Mesothelial cell of epicardium (in vitro differentiated cells): ENCODE measurements at places on chromosomes 6 and 20.

DNA sequence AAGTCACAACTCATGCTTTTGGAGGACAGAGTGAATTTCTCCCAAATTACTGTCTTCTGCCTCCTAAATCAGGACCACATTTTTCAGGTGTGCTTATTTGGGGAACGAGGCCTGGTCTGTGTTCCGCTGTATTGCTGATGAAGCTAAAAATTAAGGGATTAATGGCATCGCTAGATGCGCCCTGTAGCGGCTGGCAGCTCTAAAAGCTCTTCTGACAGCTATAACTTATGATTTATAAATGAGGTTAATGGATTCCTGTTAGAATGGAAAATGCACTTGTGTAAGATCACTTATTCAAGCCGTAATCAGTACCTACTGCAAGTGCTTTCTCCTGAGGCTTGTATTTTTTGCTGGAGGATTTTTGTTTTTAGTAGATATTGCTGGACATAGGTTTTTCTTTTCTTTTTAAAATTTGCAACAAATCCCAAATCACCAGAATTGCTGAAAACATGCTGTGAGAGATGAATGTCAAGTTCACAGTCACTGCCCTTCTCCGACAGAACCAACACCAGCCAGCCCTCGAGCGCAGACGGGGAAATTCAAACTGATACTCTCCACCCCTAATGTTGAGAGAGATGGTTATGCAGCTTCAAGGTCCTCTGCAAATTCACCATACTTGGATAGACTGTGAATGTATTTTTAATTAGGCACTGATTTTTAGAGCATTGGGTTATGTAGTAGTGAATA lies 49.1 kb downstream of the AKAP12 start:
- no peak for DNase-seq

GRCh38 chr6:4801491-4802110 lies 25.4 kb downstream of the CDYL start:
- no peak for DNase-seq

- DNase-seq, result no peak
Observed at GRCh38 chr6:134173366-134173725, 120.9 kb upstream of the SLC2A12 start.

DNA sequence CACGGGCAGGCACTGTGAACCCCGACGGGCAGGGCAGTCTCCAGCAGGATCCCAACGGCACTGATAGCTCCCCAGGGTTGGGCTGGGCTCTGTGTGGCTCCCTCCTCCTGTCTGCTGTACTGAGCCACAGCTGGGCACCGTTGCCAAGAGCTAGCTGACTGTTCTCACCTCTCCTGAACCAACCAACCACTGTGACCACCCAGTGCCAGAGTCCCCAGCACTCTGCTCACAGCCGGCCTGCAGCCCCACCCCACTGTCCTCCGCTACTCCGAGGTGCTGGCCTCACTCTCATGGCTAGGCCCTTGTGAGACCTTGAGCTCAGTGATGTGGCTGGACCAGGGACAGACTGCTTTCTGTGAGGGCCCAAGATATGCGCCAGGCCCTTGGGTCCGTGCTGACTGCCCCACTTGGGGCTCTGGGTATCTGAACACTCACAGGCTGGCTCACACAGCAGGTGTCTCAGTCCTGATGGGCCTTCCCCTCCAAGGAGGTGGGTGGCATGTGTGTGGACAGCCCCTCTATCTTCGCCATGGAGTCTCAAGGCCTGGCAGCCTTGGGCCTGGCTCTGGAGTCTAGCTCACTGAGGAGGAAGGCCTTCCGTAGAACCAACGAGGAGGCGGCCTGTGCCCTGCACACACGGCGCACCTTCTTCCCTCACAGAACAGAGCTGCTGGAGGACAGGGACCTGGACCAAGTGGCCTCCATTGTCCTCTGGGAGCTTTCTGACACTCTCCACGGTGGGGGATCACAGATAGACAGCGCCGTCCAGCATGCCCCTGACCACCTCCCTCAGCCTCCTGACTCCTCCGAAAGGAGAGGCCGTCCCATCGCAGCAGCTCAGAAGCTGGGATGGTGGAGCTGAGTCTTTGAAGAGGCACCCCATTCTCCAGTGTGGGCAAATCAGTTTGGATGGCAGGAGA lies 53.5 kb downstream of the TCP11 start:
- DNase-seq, result peak; percentile 32

- no peak for DNase-seq
Observed at GRCh38 chr20:48332555-48332954, 495.2 kb downstream of the PREX1 start.

- DNase-seq, result no peak
Observed at GRCh38 chr20:16828666-16829305, 80.6 kb downstream of the OTOR start.
